Neural progenitor cell (in vitro differentiated cells): ENCODE measurements at places on chromosomes 4 and X. TPM values are rescaled to one million over a fixed set of nuclear protein-coding genes. Genes with fewer than 3 reads are reported as not detected.

The TKTL1 gene
- total RNA-seq, result 0.22 TPM in 1 of 2 replicates, not detected in the other

The PABPC1L2A gene
- total RNA-seq, result 0.77 TPM in 1 of 2 replicates, not detected in the other

The MND1 gene
- total RNA-seq, result 42.2 and 74.6 TPM in 2 replicates

The CT45A3 gene
- not detected in 2 replicates for total RNA-seq

The PPP2R2C gene
- 2.5 and 3.5 TPM in 2 replicates for total RNA-seq

The XAGE1A gene
- not detected in 2 replicates for total RNA-seq

GRCh38 chrX:22135994-22136684 is 104.0 kb downstream of the PHEX start:
- H3K4me3 ChIP-seq, result no peak overlapping the region
- H3K27ac ChIP-seq, result no peak overlapping the region
- no peaks in the 10 kb centered on the region for H3K36me3 ChIP-seq
- DNase-seq, result peak; percentile 67

DNA sequence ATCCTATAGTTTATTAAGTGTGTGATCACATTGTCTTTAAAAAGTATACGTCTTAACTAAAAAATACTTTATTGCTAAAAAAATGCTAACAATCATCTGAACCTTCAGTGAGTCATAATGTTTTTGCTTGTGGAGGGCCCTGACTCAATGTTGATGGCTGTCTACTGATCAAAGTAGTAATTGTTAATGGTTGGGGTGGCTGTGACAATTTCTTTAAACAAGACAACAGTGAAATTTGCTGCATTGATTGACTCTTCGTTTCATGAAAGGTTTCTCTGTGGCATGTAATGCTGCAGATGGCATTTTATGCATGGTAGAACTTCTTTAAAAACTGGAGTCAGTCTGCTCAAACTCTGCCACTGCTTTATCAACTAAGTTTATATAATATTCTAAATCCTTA is 101.4 kb upstream of the IL15 start:
- H3K4me1 ChIP-seq, result no peaks in the 10 kb centered on the region
- H3K27ac ChIP-seq, result no peak overlapping the region
- no peaks in the 10 kb centered on the region for H3K36me3 ChIP-seq
- DNase-seq, result no peak

GRCh38 chr4:924107-925096 is 7.7 kb downstream of the GAK start:
- H3K27me3 ChIP-seq, result no peaks in the 10 kb centered on the region
- DNase-seq, result no peak
- no peaks in the 10 kb centered on the region for H3K4me1 ChIP-seq
- no peak overlapping the region for H3K27ac ChIP-seq

- H3K36me3 ChIP-seq, result peaks cover 4% of the 10 kb centered on the region
- H3K27me3 ChIP-seq, result no peaks in the 10 kb centered on the region
- H3K4me1 ChIP-seq, result peaks cover 37% of the 10 kb centered on the region
- no peak overlapping the region for H3K4me3 ChIP-seq
- no peak for DNase-seq
- no peak overlapping the region for H3K27ac ChIP-seq
Measured at GRCh38 chr4:102815981-102816380, 11.4 kb downstream of the UBE2D3 start.

- H3K4me1 ChIP-seq, result peaks cover 17% of the 10 kb centered on the region
- DNase-seq, result peak; percentile 51
- no peaks in the 10 kb centered on the region for H3K36me3 ChIP-seq
- H3K27me3 ChIP-seq, result no peaks in the 10 kb centered on the region
- H3K4me3 ChIP-seq, result no peak overlapping the region
Measured at GRCh38 chr4:151675411-151675971, 85.3 kb downstream of the GATB start.

DNA sequence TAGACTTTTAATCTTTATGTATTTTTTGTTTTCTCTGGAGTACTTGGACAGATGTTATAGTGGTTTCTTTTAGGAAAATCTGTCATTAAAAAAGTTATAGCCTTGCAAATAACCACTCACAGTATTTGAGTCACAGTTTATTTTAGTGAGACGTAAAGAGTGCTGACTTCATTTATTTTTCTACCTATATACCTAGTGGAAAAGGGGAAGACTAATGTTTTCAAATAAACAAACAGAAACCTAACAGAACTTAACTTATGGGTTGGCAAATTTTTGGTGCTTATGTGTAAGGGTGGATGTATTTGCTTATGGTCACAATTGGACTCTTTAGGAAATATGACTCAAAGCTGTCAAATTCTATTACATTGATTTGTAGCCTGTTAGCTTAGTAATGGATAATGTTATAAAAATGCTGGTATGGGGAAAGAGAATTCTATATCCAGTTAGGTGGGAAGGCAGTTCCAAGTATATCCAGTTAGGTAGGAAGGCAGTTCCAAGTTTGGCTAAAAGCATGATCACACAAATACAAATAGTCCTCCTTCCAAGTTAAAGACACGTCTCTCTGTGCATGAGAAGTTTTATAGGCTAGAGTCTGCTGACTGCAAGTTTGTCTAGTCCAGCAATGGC is 61.9 kb downstream of the SLC9A6 start:
- H3K4me1 ChIP-seq, result peaks cover 6% of the 10 kb centered on the region
- DNase-seq, result no peak
- no peaks in the 10 kb centered on the region for H3K27me3 ChIP-seq
- H3K27ac ChIP-seq, result no peak overlapping the region

- H3K4me1 ChIP-seq, result no peaks in the 10 kb centered on the region
- no peaks in the 10 kb centered on the region for H3K27me3 ChIP-seq
- H3K36me3 ChIP-seq, result no peaks in the 10 kb centered on the region
- no peak overlapping the region for H3K4me3 ChIP-seq
- H3K27ac ChIP-seq, result no peak overlapping the region
- no peak for DNase-seq
Measured at GRCh38 chrX:18873189-18873791, 110.6 kb downstream of the PHKA2 start.

GRCh38 chrX:39957816-39958566 is 139.8 kb downstream of the BCOR start:
- H3K4me1 ChIP-seq, result peaks cover 17% of the 10 kb centered on the region
- no peaks in the 10 kb centered on the region for H3K36me3 ChIP-seq
- DNase-seq, result no peak
- H3K27me3 ChIP-seq, result no peaks in the 10 kb centered on the region
- H3K4me3 ChIP-seq, result no peak overlapping the region

DNA sequence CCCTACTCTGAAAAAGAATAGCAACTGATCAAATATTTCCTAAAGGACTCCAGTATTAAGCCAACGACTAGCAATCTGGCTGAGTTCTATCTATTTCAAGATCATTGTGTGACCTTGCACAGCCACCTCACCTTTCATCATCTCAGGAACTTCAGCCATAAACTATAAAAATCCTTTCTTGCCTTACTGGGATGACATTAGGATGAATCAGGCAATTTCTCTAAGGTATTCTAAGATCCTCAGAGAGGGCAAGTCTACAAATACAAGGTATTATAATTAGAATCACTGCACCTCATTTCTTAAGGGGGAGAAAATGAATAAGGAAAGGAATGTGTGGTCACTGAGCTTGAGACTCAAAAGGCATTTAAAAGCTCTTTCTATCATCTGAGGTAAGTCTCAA is 152.6 kb downstream of the GRIA3 start:
- peaks cover 22% of the 10 kb centered on the region for H3K4me1 ChIP-seq
- H3K27ac ChIP-seq, result no peak overlapping the region
- no peak for DNase-seq
- no peak overlapping the region for H3K4me3 ChIP-seq
- H3K27me3 ChIP-seq, result no peaks in the 10 kb centered on the region
- H3K36me3 ChIP-seq, result no peaks in the 10 kb centered on the region

- no peak for DNase-seq
- peak overlapping the region; percentile 81 for H3K27ac ChIP-seq
- H3K4me1 ChIP-seq, result peaks cover 13% of the 10 kb centered on the region
- H3K4me3 ChIP-seq, result peak overlapping the region; percentile 24
- H3K27me3 ChIP-seq, result no peaks in the 10 kb centered on the region
- no peaks in the 10 kb centered on the region for H3K36me3 ChIP-seq
Measured at GRCh38 chrX:56803850-56804681, 75.0 kb downstream of the NBDY start.

DNA sequence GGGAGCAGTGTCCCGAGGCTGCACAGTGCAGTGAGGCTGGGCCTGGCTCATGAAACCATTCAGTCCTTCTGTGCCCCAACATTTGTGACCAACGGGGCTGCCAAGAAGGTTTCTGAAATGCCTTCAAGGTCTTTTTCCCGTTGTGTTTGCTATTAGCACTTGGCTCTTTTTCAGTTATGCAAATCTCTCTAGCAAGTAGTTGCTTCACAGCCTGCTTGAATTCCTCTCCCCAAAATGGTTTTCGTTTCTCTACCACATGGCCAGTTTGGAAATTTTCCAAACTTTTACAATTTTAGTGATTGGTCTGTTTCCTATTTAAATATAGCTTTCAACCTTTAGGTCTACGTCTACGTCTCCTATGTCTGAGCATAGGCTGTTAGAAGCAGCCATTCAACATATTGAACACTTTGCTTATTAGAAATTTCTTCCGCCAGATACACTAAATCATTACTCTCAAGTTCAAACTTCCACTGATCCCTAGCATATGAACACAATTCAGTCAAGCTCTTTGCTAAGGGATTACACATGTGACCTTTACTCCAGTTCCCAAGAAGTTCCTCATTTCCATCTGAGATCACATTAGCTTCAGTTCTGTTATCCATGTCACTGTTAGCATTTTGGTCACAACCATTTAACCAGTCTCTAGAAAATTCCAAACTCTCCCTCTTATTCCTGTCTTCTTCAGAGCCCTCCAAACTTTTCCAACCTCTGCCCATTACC is 901.8 kb downstream of the GLUD2 start:
- DNase-seq, result no peak
- H3K4me1 ChIP-seq, result no peaks in the 10 kb centered on the region
- H3K27me3 ChIP-seq, result no peaks in the 10 kb centered on the region
- no peak overlapping the region for H3K27ac ChIP-seq
- H3K4me3 ChIP-seq, result no peak overlapping the region
- H3K36me3 ChIP-seq, result no peaks in the 10 kb centered on the region

DNA sequence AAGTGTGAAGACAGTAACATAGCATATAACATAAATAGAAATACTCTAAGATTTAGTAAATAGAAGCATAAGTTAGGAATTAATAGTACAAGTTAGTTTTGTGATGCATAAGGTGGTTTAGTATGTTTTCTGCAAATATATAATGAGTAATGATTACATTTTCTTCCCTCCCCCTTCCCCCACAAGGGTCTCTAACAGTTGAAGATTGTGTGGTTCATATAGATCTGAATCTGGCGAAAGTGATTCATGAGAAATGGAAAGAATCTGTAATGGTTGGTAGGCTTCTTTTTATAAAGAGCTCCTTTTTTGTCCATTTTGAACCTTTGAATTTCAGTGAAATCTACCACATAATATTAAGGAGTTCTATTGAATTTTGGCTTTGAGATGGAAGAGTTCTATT is 66.3 kb downstream of the N4BP2 start:
- H3K27ac ChIP-seq, result no peak overlapping the region
- DNase-seq, result no peak
- H3K4me3 ChIP-seq, result no peak overlapping the region
- no peaks in the 10 kb centered on the region for H3K27me3 ChIP-seq
